ENCODE measurements at places on chromosomes 1 and 21.

DNA sequence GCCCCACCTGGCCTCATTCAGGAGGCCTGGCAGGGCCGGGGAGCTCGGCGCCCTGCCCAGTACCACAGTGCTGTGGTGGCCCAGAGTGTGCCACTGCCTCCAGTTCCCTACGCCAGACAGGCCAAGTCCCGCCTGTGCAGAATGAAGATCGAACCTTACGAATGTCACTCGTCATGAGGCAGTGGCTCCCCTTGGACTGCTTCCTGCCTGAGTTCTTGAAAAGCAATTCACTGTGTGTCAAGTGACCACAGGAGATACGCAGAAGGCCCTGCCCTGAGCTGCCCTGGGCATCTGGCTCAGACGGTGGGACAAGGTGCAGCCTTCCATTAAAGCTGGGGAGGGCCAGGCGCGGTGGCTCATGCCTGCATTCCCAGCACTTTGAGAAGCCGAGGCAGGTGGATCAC is 49.6 kb upstream of the LRP8 start:
- DNase-seq: no peak

DNA sequence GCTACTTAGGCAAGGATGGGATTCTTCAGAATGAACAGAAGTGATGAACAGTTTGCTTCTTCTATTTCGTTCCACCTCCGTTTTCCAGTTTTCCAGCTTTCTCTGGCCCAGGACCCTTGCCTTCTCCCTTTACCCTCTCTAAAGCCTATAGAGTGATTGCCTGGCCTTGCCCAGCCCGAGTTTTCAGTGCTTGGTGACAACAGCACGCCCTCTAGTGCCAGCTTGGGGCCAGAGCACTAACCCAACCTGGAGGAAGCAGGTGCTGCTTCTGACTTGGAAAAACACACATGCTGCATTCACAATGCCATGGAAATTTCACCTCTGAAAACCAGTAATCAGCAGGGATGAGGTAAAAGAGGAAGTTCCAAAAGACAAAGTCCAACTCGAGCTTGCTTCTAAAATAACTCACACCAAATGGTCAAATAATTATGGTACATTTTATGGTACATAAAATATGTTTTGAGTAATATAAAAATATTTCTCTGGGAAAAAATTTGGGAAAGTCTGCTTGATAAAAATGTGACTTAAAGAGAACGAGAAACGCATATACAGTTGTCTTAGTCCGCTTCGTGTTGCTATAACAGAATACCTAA is 26.1 kb downstream of the UBE2T start:
- peak; percentile 89 for DNase-seq

DNA sequence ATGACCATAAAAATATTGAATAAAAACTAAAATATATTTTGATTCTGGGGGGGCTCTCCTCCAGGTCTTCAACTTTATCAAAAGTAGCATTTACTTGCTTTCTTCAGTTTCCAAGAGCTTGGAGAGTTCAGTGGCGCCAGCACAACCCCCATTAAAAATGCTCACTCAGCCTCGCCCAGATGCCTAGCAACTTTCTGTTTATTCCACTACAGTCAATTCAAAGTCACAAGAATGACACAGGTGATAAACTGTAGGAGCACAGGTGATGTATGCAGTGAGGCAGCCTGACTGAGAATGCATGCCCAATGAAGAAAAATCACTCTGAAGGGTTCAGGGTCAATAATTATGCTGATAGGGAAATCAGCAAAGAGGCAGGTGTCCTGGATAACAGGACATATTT is 159.4 kb upstream of the ATP1B1 start:
- no peak for DNase-seq

DNA sequence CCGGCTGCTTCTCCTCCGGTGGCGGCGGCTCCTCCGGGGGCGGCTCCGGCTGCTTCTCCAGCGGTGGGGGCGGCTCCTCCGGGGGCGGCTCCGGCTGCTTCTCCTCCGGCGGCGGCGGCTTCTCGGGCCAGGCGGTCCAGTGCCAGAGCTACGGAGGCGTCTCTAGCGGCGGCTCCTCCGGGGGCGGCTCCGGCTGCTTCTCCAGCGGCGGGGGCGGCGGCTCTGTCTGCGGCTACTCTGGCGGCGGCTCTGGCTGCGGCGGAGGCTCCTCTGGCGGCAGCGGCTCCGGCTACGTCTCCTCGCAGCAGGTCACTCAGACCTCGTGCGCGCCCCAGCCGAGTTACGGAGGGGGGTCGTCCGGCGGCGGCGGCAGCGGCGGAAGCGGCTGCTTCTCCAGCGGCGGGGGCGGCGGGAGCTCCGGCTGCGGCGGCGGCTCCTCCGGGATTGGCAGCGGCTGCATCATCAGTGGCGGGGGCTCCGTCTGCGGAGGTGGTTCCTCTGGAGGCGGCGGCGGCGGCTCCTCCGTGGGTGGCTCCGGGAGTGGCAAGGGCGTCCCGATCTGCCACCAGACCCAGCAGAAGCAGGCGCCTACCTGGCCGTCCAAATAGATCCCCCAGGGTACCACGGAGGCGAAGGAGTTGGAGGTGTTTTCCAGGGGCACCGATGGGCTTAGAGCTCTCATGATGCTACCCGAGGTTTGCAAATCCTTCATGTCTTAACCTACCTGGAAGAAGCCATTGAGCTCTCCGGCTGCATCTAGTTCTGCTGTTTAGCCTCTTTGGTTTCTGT is 2.0 kb downstream of the LORICRIN start:
- no peak for DNase-seq

GRCh38 chr21:36479415-36480402 is at the start of gene CLDN14:
Gene CLDN14 (minus strand): TSS chr21:36480122. CDS start chr21:36461695, 18,427 bp downstream.
- DNase-seq: no peak

DNA sequence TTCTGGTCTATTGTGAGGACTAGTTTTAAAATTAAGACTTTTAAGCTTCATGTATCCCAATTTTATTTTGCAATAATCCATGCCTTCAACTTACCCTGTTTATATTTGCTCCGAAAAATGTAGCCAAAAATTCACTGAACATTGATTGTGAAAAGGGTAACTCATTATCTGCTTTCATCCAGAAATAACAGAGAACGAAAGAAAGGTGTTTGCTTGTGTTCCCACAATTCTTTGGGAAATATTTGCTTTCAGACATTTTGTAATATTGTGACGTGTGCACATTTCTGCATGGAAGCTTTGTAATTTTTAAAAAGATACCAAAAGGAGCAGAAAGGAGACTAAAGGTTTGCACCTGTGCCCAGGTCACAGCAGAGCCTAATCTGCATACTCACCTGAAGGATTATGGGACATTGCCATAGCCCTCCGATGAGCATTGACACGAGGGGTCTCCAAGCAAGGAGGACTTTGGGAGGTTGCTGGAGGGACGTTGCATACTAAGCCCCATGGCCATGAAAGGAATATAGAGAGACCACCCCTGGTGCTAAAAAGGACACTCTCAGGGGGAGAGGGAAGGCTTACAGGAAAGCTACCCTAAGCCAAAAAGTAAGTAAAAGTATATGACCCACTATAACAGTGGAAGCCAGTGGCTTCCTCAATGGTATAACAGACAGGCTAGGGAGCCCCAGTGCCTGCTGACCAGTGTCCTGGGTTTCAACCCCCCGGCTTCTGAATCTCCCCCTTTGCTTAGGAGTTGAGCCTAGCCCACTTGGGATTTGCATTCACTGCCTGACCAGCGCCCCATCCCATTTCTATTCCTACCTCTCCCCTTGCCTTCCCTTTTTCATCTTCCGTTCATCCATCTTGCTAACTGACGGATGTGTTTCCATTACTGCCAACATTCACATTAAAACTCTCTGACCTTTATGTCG is 148.6 kb upstream of the ZC3H12A start:
- no peak for DNase-seq

GRCh38 chr1:85661767-85662166 is 46.5 kb downstream of the ZNHIT6 start:
- DNase-seq: peak; percentile 74

- DNase-seq: no peak
Measured at GRCh38 chr1:204461331-204462228, 33.0 kb downstream of the PIK3C2B start.

DNA sequence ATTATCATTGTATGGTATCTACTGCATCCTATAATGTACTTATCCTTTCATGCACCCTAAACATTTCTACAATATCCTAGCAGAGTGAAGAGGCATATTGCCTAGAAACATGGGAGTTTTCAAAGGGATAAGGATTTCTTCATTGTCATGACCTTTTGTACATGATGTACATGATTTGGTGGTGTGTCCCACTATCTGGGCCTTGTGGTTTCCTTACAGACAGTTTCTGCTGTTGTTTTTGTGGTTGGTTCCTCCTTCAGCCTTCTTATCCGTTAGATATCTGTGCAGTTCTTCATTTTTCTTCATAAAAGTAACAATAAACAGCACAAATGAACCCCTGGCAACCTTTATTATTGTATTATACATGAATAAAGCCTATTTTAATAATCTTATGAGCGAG is 70.4 kb upstream of the BACH1 start:
- DNase-seq: no peak

GRCh38 chr1:89804642-89805237 is 16.1 kb upstream of the LRRC8D start:
- DNase-seq: peak; percentile 95

DNA sequence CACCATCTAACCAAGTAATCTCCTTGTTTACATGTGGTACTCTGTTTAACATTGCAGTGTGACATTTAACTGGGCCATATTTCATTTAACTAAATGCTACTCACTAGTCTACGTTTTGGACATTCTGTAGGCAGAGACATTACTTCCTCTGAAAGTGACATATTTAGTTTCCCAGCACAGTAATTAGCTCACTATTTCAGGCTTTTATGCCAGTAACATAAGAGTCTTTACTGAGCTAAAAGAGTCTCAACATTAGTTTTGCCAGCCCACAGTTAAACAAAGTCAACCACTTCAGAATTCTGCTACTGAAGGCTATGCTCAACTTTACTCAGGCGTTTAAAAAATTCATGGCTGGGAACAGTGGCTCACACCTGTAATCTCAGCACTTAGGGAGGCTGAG is 2.6 kb upstream of the TNFRSF9 start:
- DNase-seq: no peak

DNA sequence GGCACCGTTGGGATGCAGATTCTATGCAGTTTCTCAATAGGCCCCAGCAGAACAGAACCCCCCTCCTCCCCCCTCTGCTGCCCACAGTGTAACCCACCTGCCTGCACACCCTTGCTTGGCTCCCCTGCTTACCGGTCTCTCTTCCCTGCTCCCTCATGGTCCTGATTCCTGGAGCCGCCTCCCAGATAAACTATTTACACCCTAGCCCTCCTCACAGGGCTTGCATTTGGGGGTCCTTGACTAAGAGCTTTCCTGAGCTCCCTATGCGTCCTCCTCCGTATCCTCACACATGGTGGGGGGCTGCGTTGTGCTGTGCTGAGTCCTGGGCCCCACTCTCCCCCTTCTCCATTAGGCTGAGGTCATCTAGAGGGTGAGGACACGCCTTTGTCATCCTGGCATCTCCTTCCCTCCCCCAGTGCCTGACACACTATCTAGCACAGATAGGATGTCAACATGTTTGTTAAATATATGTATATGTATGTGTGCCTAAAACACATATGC is 121.9 kb downstream of the GRIK3 start:
- DNase-seq: no peak
